ENCODE measurements at places on chromosomes 1 and 21. TPM values are rescaled to one million over a fixed set of nuclear protein-coding genes. Genes with fewer than 3 reads are reported as not detected.

DNA sequence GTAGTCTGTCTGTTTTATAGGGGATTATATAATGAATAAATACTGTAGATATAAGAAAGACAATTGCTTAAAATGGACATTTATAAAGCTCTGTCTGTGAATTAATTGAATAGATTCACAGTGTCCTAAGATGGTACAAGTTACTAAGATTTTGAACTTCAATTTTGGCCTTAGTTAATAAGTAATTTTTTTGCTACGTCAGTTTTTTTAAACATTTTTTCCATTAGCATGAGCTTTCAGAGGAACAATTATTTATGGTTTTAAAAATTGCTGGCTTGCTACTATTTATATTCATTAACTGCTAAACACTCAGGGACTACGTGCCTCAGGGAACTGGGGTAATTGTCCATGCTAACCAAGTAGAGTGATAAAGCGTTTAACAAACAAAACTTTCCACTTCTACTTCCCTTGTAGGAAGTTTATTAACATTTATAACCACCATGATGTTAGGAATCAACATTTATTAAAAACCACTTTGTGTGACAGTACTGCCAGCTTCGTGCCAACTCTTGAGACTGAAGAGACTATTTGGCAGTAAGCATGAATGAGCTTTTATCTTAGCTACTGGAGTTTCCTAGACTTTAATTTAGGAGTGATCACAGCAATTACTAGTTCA is 65.4 kb upstream of the PTGS2 start:
- H3K27ac ChIP-seq: no peak overlapping the region
- no peaks in the 10 kb centered on the region for H3K27me3 ChIP-seq
- no peaks in the 10 kb centered on the region for H3K4me1 ChIP-seq
- no peak for DNase-seq

- no peaks in the 10 kb centered on the region for H3K4me1 ChIP-seq
- H3K36me3 ChIP-seq: no peaks in the 10 kb centered on the region
- H3K27ac ChIP-seq: no peak overlapping the region
- H3K4me3 ChIP-seq: no peak overlapping the region
- DNase-seq: no peak
These were observed 18.1 kb upstream of the SLC26A9 start for GRCh38 chr1:205961405-205961804.

GRCh38 chr1:169565335-169566271 is 20.7 kb downstream of the F5 start:
- H3K27me3 ChIP-seq: no peaks in the 10 kb centered on the region
- DNase-seq: no peak
- H3K4me3 ChIP-seq: no peak overlapping the region
- no peak overlapping the region for H3K27ac ChIP-seq
- no peaks in the 10 kb centered on the region for H3K4me1 ChIP-seq

DNA sequence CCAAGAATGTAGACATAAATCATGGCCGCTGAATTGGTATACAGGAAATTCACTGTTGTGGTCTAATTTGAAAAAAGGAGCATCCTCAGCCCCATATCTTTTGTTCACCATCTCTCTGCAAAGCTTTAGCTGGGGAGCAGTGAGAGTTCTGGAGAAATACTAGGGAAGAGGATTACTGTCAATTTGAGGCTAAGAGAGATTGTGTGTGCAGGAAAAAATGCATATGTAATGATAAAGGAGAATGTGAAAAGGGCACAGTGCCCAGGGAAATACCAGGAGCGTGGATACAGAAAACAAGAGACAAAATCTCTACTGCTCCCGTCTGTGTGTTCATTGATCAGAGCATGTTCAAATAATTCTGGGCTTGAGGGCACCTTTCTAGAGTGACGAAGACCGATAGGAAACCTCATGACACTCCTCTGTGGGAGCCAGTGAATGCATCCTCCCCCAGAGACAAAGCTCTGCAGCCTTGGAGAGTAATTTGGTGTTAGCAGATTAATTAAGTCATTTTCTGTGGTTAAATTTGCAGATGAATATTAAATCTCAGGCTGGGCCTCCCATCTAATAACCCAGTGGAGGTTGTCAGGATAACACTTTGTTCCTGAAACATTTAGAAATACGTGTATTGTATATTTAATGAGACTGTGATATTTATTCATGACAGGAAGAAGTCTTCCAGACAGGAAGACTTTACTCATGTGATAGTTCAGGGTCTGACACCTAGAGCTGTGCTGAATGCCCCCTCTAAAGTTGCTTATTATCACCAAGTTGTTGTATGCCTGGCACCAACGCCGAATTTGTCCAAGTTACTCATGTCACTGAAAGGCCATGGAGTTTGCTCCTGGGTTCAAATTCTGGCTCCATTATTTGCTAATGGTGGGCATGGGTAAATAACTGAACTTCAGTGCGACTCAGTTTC is 287.3 kb upstream of the SGIP1 start:
- H3K36me3 ChIP-seq: no peaks in the 10 kb centered on the region
- H3K27ac ChIP-seq: no peak overlapping the region
- no peaks in the 10 kb centered on the region for H3K27me3 ChIP-seq
- no peak for DNase-seq

DNA sequence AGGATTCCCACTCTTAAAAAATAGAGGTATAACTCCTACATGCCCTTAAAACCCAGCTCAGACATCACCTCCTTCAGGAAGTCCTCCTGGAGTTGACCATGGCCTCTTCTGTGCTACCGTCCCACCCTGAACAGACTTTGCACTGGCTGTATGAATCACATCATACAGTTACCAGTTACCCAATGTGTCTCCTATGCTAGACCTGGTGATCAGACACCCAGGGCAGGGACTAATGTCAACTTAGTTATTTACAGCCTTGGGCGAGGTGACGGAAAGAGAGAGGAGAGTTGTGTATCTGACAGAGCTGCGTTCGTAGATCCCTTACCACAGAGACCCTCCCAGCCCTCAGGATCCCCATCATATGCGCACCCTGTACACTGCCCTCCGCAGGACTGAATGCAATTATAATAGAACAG is 72.7 kb downstream of the SLC66A1 start:
- peaks cover 30% of the 10 kb centered on the region for H3K4me1 ChIP-seq
- H3K27me3 ChIP-seq: no peaks in the 10 kb centered on the region
- DNase-seq: no peak
- no peak overlapping the region for H3K27ac ChIP-seq
- peaks cover 49% of the 10 kb centered on the region for H3K36me3 ChIP-seq

- H3K4me3 ChIP-seq: no peak overlapping the region
- no peak overlapping the region for H3K27ac ChIP-seq
- peaks cover 17% of the 10 kb centered on the region for H3K4me1 ChIP-seq
- no peaks in the 10 kb centered on the region for H3K27me3 ChIP-seq
These were observed 154.9 kb upstream of the CD34 start for GRCh38 chr1:208065862-208066261.

- no peak overlapping the region for H3K4me3 ChIP-seq
- H3K27me3 ChIP-seq: no peaks in the 10 kb centered on the region
- DNase-seq: no peak
- no peak overlapping the region for H3K27ac ChIP-seq
- H3K4me1 ChIP-seq: no peaks in the 10 kb centered on the region
These were observed 20.4 kb downstream of the SSX2IP start for GRCh38 chr1:84669831-84670230.

GRCh38 chr1:233865902-233866301 is 38.6 kb upstream of the SLC35F3 start:
- no peak for DNase-seq
- no peak overlapping the region for H3K4me3 ChIP-seq
- no peak overlapping the region for H3K27ac ChIP-seq

DNA sequence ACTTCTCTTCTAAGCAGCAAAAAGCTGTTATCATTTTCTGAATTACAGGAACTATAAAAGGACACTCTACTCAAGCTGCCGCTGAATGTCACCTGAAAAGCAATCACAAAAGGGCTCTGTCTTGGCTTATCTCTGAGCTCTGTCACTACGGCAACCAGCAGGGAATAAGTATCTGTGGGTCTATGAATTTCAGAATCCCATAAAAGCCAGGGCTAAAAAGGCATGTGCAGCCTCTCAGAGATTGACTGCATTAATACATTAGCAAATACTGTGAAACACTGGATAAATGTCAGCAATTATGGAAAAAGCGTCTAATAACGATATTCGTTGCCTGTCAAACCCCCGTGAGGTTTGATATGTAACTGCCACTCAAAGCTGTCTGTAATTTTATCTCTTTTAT is 210.2 kb upstream of the DMRTA2 start:
- H3K27ac ChIP-seq: no peak overlapping the region
- no peak overlapping the region for H3K4me3 ChIP-seq
- H3K4me1 ChIP-seq: no peaks in the 10 kb centered on the region

DNA sequence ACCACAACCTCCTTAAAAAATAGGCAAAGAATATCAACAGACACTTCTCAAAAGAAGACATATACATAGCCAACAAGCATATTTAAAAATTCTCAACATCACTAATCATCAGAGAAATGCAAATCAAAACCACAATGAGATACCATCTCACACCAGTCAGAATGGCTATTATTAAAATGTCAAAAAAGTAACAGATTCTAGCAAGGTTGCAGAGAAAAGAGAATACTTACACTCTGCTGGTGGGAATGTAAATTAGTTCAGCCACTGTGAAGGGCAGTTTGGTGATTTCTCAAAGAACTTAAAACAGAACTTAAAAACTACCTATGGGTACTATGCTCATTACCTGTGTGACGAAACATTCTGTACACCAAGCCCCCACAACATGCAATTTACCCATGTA is 20.7 kb downstream of the CD1B start:
- DNase-seq: no peak
- H3K27ac ChIP-seq: no peak overlapping the region
- no peaks in the 10 kb centered on the region for H3K4me1 ChIP-seq
- no peaks in the 10 kb centered on the region for H3K36me3 ChIP-seq
- H3K27me3 ChIP-seq: no peaks in the 10 kb centered on the region

- H3K27ac ChIP-seq: no peak overlapping the region
- no peak for DNase-seq
- no peaks in the 10 kb centered on the region for H3K4me1 ChIP-seq
These were observed 11.0 kb upstream of the DENND1B start for GRCh38 chr1:197786280-197786679.

DNA sequence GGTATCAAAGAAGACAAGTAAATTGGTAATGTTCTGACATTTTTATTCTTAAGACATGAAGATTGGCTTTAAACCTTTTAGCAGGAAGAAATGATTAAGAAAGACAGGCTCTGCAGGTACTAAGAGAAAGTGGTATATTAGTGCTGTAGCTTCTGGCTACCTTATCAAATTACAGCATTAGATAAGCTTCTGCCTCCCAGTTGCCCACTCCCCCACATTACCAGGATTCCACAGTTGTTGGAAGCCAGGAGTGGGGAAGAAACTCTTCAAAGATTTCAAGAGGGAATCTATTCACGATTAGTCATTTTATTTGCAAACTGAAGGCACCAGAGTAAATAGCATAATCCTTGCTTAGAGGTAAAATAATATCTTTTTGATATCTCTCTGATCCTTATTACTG is 274.9 kb downstream of the LMO4 start:
- no peak overlapping the region for H3K27ac ChIP-seq
- H3K4me1 ChIP-seq: peaks cover 4% of the 10 kb centered on the region
- DNase-seq: no peak
- no peak overlapping the region for H3K4me3 ChIP-seq
- no peaks in the 10 kb centered on the region for H3K27me3 ChIP-seq
- no peaks in the 10 kb centered on the region for H3K36me3 ChIP-seq

DNA sequence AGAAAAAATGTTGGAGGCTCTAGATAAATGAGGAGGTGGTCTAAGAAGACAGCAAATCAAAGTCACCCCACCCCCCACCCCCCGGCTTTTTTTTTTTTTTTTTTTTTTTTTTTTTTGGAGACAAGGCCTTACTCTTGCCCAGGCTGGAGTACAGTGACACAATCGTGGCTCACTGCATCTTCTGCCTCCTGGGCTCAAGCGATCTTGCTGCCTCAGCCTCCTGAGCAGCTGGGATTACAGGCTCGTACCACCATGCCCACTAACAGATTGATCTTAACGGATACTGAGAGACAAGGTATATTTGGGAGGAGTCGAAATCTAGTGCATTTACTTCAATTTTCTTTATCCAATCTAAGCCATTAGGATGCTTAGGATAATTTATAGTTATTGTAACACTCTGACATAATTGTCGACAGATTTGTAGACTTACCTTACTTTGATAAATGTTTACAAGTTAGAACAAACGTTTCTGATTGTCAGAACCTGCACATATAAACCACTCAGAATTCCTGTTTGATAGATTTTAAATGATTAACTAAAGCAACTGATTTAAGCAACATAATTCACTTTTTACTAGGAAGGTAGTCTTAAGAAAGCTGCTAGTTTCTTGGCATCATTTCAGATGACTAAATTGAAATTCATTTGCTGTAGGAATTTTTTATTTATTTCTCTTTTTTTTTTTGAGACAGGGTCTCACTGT is 33.7 kb upstream of the NBL1 start:
- H3K4me1 ChIP-seq: peaks cover 27% of the 10 kb centered on the region
- H3K36me3 ChIP-seq: no peaks in the 10 kb centered on the region
- DNase-seq: no peak
- no peak overlapping the region for H3K27ac ChIP-seq
- H3K27me3 ChIP-seq: no peaks in the 10 kb centered on the region

- H3K4me1 ChIP-seq: no peaks in the 10 kb centered on the region
- no peaks in the 10 kb centered on the region for H3K27me3 ChIP-seq
- no peak overlapping the region for H3K27ac ChIP-seq
- no peak for DNase-seq
These were observed 19.7 kb downstream of the PPFIA4 start for GRCh38 chr1:203045821-203046594.

- no peak for DNase-seq
- H3K4me1 ChIP-seq: peaks cover 56% of the 10 kb centered on the region
- H3K4me3 ChIP-seq: peak overlapping the region; percentile 99
These were observed 856 bp downstream of the NRDC start for GRCh38 chr1:51877434-51878307.

DNA sequence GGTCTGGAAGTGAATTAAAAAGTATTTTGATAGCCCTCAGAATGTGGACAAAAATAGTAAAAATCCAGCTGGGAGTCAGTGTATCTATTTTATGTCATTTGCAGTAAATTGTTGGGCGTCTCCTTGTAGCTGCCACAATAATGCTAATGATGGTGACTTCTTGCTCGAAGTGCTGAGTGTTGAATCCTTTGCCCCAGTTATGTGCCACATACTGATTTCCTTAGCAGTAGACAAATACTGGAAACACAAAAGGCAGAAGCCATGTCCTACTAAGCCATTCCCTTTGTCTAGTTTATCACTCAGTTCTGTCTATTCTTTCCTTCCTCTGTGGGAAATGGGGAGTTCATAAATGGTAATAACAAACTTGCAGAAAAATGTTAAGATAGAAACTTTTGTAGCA is 70.7 kb upstream of the CXADR start:
- H3K27me3 ChIP-seq: no peaks in the 10 kb centered on the region
- no peak overlapping the region for H3K4me3 ChIP-seq
- no peak overlapping the region for H3K27ac ChIP-seq
- H3K4me1 ChIP-seq: no peaks in the 10 kb centered on the region

GRCh38 chr1:7232441-7233236 is 447.4 kb downstream of the CAMTA1 start:
- no peak for DNase-seq
- H3K4me1 ChIP-seq: no peaks in the 10 kb centered on the region
- H3K27ac ChIP-seq: no peak overlapping the region
- H3K27me3 ChIP-seq: no peaks in the 10 kb centered on the region
- H3K36me3 ChIP-seq: no peaks in the 10 kb centered on the region

GRCh38 chr1:184622136-184622823 is 132.4 kb downstream of the EDEM3 start:
- peak; percentile 62 for DNase-seq
- H3K27me3 ChIP-seq: no peaks in the 10 kb centered on the region
- no peak overlapping the region for H3K4me3 ChIP-seq
- no peaks in the 10 kb centered on the region for H3K4me1 ChIP-seq

Gene MED8
- 22.8 TPM for total RNA-seq

Gene IL19
- total RNA-seq: not detected

Gene DMRTA2
- total RNA-seq: not detected

Gene CFHR5
- total RNA-seq: not detected

Gene EXO1
- total RNA-seq: not detected

Gene PPFIA4
- total RNA-seq: 0.39 TPM

Gene USP16
- 29.2 TPM for total RNA-seq

Gene CTSS
- 30.8 TPM for total RNA-seq
